ENCODE measurements at places on chromosomes 16 and 17. TPM values are rescaled to one million over a fixed set of nuclear protein-coding genes. Genes with fewer than 3 reads are reported as not detected.

The KCNH6 gene
- total RNA-seq, result not detected

The HOXB5 gene
- 1.5 TPM for total RNA-seq

The BIRC5 gene
- 110 TPM for total RNA-seq

The ATMIN gene
- total RNA-seq, result 32.2 TPM

The CYGB gene
- 1.8 TPM for total RNA-seq

The CCL8 gene
- total RNA-seq, result not detected

The UBALD2 gene
- total RNA-seq, result 88.6 TPM

The CFAP52 gene
- total RNA-seq, result not detected

The MSLN gene
- total RNA-seq, result 2.3 TPM

The DNAAF8 gene
- 1.0 TPM for total RNA-seq

The SYNRG gene
- total RNA-seq, result 14.2 TPM

The KRTAP4-9 gene
- not detected for total RNA-seq
